Upper lobe of left lung (tissue), 6 donors: ENCODE measurements at places on chromosomes 5 and 9. TPM values are rescaled to one million over a fixed set of nuclear protein-coding genes. Genes with fewer than 3 reads are reported as not detected.

Gene TICAM2
- 0.30 TPM for total RNA-seq

Gene NEUROG1
- total RNA-seq, result not detected

- no peak overlapping the region for H3K4me3 ChIP-seq
- H3K27ac ChIP-seq, result no peak overlapping the region
- H3K4me1 ChIP-seq, result no peaks in the 10 kb centered on the region
- no peak for DNase-seq
Measured at GRCh38 chr9:27412963-27413362, 111.1 kb upstream of the IFNK start.

- no peaks in the 10 kb centered on the region for H3K36me3 ChIP-seq
- no peaks in the 10 kb centered on the region for H3K27me3 ChIP-seq
- no peak overlapping the region for H3K4me3 ChIP-seq
- DNase-seq, result peak; percentile 51
- peaks cover 5% of the 10 kb centered on the region for H3K4me1 ChIP-seq
- H3K27ac ChIP-seq, result no peak overlapping the region
Measured at GRCh38 chr5:143148771-143149170, 254.7 kb downstream of the NR3C1 start.

GRCh38 chr5:155530046-155530445 lies 516.5 kb downstream of the KIF4B start:
- DNase-seq, result no peak
- H3K27me3 ChIP-seq, result no peaks in the 10 kb centered on the region
- H3K36me3 ChIP-seq, result no peaks in the 10 kb centered on the region
- H3K4me3 ChIP-seq, result no peak overlapping the region
- H3K4me1 ChIP-seq, result no peaks in the 10 kb centered on the region
